ENCODE measurements at places on chromosomes 2 and 18.

- DNase-seq, result no peak
These were observed 179.9 kb upstream of the NETO1 start for GRCh38 chr18:73047688-73048087.

DNA sequence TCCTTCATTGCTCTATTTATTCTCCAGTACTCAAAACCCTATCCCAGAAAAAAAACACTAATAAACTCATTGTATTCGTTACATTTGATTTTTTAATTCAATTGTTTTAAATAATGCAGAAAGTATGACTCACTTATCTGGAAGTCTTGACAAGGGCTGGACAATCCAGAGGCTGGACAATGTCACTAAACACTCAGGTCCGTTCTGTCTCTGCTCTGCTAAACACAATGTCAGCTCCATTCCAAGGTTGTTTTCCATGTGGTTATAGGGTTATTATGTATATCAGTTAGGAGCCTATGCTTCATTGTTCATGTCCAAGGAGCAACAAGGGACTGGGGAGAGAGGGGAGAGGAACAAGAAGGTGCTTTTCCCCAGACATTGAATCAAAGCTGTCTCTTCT lies 125.5 kb downstream of the IRS1 start:
- DNase-seq, result no peak

- DNase-seq, result no peak
These were observed 242.6 kb upstream of the RAB12 start for GRCh38 chr18:8366656-8367055.

DNA sequence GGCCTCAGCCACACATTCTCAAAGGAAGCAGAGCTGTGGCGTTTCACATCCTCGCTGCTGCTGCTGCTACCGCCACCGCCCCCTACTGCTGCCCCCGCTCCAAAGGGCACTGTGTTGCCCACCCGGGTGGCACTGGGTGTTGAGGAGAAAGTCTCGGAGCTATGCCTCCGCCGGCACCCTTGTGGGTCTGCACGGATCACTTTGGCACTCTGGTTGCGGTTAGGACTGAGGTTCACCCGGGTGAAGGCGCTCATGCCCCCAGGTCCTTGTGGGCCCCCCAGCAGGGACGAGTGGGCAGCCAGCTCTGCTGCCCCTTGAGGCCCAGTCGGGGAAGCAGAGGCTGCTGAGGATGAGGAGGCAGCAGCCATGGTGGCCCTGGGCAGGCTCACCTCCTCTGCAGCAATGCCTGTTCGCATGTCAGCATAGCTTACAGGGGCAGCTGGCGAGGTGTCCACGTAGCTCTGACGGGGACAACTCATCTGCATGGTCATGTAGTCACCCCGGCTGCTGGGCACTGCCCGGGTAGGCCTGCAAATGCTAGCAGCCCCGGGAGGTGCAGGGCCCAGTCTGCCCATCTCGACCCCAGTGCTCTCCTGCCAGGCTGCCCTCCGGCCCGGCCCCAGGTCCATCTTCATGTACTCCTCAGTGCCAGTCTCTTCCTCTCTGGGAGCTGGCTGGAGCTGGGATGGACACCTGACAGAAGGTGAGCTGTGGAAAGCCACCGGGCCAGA lies 4.2 kb downstream of the IRS1 start:
- peak; percentile 3 for DNase-seq

GRCh38 chr2:179817181-179817841 lies 44.1 kb downstream of the ZNF385B start:
- DNase-seq, result no peak

DNA sequence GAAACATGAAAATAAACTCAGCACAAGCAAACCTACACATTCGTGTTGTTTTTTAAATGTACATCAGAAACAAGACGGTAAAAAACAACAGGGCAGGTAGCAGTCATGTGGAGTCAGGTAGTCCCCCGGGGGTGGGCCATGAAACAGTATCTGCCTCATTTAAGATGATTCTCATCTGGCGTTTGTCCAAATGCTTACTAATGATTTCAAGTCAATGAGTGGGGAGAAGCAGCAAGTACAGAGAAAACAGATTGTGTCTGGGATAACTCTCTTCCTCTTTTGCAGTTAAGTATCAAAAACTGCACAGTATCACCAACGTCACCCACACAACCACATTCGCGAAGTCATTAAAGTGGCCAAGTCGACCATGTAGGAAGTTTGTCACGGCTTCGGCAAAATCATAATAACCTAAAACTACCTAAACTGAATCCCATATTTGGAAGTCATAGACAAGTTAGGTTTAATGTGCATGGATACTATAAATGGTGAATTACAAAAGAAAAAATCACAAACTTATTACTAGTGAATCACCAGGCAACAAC lies 1.3 kb downstream of the LAPTM4A start:
- DNase-seq, result peak; percentile 49

DNA sequence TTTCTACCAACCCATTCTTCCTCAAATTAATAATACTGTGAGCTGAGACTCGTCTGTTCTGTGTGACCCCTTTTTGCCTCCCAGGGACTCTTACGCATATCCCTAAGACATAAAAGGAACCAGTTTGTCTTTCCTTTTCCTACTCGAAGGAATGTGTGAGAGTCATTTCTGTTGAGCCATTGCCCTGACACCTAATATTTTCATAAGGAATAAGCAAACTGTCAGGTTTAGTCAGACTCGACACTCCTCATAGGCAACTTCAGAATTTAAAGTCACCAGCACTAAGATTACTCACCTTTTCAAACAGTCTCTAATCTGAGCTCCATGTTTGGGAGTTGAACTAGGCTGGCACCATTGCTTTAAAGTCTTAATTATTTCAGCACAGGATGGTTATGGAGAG lies 305.5 kb downstream of the IKZF2 start:
- no peak for DNase-seq

DNA sequence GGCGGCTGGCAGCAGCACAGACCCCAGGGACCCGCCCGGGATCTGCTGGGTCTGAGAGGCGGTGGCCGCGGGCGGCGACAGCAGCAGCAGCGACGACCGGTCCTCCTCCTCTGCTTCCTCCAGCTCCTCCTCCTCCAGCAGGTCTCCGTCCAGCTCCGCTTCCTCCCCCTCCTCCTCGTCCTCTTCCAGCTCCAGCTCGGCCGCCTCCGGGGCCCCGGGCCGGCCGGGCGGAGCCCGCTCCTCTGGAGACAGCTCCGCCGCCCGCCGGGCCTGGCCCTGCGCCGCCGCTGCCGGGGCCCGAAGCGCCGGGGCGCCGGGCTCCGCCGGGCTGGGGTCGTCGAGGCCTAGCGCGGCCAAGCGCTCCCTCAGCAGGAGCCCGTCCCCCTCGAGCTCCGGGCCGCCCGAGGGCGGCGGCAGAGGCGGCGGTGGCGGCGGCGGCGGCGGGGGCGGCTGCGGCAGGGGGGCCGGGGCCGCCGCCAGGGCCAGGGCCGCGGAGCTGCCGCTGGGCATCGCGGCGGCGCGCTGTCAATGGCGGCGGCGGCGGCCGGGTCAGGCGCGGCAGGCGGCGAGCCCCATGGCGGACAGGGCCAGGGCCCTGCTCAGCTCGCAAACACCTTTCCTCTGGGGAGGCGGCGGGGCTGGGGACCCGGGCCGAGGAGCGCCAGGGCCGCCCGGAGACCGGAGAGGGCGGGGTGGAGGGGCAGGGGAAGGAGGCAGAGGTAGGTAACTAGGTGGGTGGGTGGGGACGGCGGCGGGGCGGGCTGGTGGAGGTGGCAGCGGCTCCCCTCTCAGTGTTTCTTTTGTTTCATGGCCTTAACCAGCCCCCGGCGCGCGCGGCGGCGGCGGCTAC lies 445 bp downstream of the MEX3C start:
- DNase-seq, result peak; percentile 17

DNA sequence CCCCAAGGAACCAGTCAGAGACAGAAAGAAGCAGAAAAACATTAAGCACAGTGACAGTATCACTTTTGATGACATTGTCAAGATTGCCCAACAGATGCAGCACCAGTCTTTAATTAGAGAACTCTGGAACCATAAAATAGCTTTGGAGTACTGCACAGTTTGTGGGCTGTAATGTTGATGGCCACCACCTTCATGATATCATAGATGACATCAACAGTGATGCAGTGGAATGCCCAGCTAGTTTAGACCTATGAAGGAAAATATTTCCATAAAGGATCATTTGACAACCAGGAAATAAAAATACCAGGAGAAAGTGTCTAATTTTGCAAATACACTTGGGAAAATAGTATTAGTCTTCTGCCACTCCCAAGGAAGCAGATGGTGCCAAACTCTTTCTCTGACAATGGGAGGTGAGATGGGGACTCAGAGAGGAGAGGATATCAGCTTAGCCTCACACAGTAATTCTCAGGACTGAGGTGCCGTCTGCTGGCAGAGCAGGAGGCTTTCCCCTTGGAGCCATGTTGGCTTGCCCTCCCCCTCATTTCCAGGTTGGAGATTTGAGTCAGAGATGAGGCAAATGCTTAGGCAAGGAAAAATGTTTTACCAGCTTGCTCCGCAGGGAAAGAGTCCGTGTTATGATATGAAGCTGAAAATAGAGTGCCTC lies 107.5 kb upstream of the CELF4 start:
- no peak for DNase-seq

DNA sequence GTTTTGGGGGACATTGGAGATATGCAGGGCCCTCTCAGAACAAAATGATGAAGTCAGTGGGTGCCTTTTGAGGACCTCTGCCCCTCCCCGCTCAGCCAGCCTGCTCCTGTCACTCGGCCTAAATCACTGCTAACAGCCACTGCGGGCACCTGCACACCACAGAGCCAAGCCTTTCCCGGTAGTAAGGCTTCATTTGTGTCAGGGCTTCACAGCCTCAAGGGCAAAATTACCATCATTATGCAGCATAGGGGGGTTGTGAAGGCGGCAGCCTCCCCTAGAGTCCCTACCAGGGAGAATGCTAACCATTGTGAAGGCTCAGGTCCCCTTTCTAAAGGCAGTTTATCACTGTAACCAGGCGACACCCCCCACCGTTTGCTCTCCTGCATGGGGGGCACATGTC lies 519.8 kb upstream of the MYT1L start:
- DNase-seq, result no peak

DNA sequence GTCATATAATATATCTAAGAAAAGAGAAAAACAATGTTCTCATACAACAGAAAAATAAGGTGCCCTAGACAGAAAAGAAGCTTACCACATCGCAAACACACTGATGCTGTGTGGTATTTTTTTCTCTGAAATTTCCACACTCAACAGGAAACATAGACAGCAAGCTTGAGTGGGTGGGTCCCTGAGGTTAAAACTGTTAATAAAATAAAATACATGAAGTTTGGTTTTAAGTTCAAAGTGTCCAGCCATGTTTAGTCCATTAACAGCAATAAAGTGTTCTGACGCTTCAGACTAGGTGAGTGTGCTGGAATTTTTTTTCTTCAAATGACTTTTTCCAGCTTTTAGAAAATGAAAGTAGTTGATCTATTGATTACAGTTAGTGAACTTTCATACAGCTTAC lies 83.3 kb upstream of the EPB41L5 start:
- no peak for DNase-seq

DNA sequence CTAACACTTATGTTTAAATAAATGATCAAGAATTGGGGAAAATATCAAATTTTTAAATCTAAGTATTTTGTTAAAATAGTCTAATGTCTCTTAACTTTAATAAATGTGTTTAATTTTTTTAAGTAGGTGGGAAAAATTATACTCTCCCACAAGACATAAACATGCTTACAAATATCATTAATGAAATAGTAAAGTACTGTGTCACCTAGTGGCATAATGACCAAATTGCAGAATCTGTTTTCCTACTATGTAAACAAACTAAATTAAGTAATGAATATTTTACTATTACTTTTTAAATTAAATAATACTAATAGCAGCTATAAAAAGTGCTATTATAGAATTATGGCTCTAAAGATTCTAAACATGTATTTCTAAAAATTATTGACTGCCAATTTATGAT lies 52.0 kb upstream of the CHAC2 start:
- DNase-seq, result no peak

- DNase-seq, result no peak
These were observed 467.4 kb downstream of the EIPR1 start for GRCh38 chr2:2910259-2910658.

- DNase-seq, result no peak
These were observed 157.2 kb upstream of the CAPN13 start for GRCh38 chr2:30964334-30965005.

DNA sequence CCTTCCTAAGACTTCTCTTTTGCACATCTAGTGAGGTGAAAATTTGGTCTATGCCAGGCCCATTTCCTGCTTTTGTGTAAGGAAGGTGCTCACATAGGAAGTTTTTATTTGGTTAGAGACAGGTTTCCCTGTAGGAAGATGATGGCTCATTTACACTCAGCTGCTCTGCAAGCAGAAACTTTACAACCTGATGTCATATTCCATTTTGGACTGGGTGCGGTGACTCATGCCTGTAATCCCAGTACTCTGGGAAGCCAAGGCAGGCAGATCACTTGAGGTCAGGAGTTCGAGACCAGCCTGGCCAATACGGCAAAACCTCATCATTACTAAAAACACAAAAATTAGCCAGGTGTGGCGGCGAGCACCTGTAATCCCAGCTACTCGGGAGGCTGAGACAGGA lies 35.8 kb downstream of the CASP10 start:
- DNase-seq, result peak; percentile 51

- DNase-seq, result no peak
These were observed 47.0 kb upstream of the MSH6 start for GRCh38 chr2:47735912-47736311.

DNA sequence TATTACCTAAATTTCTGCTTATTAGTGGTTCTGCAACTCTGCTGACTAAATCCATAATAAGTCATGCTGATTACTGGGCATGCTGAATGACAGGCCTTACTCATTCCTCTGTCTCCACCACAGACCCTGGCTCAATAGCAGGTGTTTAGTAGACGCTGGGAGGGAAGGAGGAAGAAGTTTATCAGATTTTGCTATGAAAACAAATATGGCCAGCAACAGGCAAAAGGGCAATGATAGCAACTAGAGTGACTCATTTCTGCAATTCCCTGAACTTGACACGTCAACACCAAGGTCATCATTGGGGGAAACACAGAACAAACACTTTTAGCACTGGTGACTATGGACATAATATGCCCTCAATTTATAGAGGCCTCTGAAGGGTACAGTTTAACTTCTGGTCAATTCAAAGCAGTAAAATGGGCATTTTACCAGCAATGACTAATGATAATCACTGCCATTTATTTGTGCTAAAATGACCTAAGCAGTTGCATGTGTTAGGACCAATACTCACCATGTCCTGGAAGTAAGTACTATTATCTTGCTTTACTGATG lies 35.2 kb downstream of the TMEM163 start:
- peak; percentile 63 for DNase-seq

- DNase-seq, result no peak
These were observed 124.6 kb downstream of the TFCP2L1 start for GRCh38 chr2:121160366-121160765.

All from PC-9 (cell line).